ENCODE measurements at places on chromosomes 6 and 20. TPM values are rescaled to one million over a fixed set of nuclear protein-coding genes. Genes with fewer than 3 reads are reported as not detected.
A peak's percentile ranks its signal among the peaks of the same experiment; 100 is the strongest.

The AVP gene
- not detected for polyA plus RNA-seq

The THBD gene
- 4.9 TPM for polyA plus RNA-seq

The GDAP1L1 gene
- polyA plus RNA-seq, result not detected

The COL20A1 gene
- polyA plus RNA-seq, result not detected

DNA sequence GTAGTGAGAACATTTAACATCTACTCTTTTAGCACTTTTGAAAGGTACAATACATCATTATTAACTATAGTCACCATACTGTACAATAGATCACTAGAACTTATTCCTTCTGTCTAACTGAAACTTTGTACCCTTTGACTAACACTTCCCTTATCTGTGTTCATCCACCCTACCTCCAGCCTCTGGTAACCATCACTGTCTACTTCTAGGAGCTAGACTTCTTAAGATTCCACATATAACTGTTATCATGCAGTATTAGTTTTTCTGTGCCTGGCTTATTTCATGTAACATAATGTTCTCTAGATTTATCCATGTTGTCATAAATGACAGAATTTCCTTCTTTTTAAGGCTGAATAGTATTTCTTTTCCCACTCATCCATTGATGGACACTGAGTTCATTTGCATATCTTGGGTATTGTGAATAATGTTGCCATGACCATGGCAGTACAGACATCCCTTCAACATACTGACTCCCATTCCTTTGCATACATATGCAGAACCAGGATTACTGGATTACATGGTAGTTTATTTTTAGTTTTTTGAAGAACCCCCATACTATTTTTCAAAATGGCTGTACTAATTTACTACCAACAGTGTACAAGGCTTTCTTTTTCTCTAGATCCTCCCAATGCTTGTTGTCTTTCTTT lies 135.7 kb downstream of the MOXD1 start:
- DNase-seq, result no peak

- DNase-seq, result no peak
These were observed 104.0 kb downstream of the EYA2 start for GRCh38 chr20:46998477-46999240.

DNA sequence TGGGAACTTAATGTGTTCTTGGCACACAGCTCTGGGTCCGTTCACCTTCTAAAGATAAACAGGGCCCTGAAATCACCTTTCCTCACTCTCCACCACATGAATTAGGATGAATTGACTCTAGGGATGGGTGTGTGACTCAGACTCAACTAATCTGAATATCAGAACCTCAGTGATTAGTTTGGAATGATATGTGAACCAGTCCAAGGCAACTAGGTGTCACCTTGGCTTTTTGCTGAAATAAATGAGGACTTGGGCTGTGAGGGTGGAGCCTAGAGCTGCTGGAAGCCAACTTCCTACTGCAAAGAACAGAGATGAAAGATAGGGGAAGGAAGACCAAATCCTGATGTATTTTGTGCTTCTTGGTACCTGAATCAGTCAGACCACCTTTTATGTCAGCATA lies 132.0 kb upstream of the RNF24 start:
- DNase-seq, result peak; percentile 59

GRCh38 chr6:91340896-91341395 lies 754.1 kb upstream of the MAP3K7 start:
- DNase-seq, result no peak

GRCh38 chr6:19857703-19858102 lies 20.5 kb downstream of the ID4 start:
- DNase-seq, result no peak

GRCh38 chr6:71246596-71246995 lies 42.0 kb upstream of the OGFRL1 start:
- no peak for DNase-seq

DNA sequence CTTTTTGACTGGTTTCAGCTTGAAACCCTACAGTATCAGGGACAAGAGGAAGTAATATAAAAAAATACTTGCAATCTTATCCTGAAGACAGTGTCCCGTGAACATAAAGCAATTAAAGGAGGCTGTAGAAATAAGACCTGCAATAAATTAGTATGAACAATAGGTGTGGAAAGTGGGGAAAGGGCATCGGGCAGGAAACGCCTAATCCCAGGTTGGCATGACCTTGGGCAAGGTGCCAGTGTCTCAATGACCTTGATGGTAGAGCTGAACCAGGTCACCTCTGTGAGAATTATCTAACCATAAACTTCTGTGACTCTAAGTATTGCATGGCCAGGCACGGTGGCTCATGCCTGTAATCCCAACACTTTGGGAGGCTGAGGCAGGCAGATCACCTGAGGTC lies 115.2 kb downstream of the LY86 start:
- no peak for DNase-seq

DNA sequence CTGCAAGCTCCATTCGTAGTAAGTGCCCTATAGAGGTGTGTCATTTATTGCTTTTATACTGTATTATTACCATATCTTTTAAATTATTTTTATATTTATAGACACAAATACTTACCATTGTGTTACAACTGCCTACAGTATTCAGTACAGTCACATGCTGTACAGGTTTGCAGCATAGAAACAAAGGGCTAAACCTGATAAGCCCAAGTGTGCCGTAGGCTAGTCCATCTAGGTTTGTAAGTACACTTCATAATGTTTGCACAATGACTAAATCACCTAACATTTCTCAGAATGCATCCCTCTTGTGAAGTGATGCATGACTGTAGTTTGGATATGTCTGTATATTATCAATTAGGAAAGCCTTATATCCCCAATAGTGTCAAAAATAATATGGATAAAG lies 122.8 kb downstream of the CLVS2 start:
- no peak for DNase-seq

DNA sequence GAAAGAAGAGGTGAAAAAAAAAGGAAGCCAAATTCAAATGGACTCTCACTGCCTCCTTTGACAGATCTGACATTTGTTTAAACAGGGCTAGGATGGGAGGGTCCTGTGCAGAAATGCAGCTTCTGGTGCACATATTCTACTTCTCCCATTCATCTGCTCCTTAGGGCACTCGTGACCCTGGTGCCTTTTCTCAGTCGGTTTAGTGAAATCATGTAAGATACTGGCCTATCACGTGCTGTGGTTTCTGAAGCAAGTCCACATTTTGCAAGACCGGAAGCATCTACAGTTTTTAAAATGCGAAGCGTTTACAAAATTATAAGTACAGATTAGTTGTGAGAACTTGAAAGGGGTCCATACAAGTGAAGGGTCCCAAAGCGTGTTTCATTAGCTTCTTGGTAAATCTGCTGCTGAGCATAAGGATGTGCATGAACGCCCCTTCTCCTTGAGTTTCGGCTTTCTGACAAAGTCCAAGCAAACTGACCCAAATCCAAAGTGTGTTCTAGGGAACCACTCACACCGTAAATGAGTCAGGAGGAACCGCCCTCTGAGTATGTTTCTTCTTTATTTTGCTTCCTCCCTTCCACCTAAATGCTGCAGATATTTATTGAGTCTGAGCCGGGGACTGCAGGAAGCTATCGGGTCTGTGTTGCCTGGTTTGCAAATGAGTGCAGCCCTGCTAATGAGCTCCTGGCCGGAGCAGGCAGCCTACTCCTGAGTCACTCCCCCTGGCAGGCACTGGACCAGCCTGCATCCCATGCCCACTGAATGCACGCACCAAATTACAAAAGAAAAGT lies 323.8 kb upstream of the JARID2 start:
- peak; percentile 32 for DNase-seq

Data from fibroblast of lung (primary cell).